K562 (cell line): ENCODE measurements at places on chromosomes 5 and 9. TPM values are rescaled to one million over a fixed set of nuclear protein-coding genes. Genes with fewer than 3 reads are reported as not detected.
A peak's percentile ranks its signal among the peaks of the same experiment; 100 is the strongest.

Gene NEUROG1
- polyA plus RNA-seq = not detected in 2 replicates

Gene DRD1
- not detected in 2 replicates for polyA plus RNA-seq

Gene SPACA9
- polyA plus RNA-seq = 0.41 and 0.71 TPM in 2 replicates

Gene PRR16
- 5.8 and 7.2 TPM in 2 replicates for polyA plus RNA-seq

Gene TRAF1
- polyA plus RNA-seq = 0.01 and 0.03 TPM in 2 replicates

- peak; percentile 29 for DNase-seq
These were observed 23.2 kb upstream of the STXBP1 start for GRCh38 chr9:127588740-127589506.

- DNase-seq = no peak
These were observed 391.0 kb upstream of the IRX2 start for GRCh38 chr5:3142261-3143027.

- no peak for DNase-seq
These were observed 64.3 kb downstream of the C9orf50 start for GRCh38 chr9:129556491-129557191.

DNA sequence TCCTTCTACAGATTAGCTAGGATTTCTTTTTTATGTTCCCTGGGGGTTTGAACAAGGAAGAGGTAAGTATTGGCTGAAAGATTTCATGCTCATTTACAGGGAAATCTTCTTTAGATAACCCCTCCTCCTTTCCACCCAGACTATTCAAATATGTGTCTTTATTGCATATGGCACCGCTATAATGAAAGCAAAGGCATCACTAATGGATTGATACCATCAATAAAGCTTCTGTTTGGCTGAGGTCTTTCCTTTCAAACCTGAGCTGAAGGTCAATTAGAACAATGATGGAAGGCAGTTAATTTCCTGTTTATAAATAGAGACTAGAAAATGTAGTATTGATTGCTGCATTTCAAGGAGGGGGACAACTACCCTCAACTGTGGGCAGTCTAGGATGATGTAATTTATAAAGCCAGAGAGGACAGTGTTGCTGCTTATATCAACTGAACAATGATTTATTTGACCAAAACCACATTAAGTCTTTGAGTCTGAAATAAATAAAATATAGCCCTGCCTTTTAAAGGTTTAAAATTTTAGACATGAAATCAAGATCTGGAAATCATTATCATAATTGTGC is 132.9 kb downstream of the SGCD start:
- DNase-seq = no peak

DNA sequence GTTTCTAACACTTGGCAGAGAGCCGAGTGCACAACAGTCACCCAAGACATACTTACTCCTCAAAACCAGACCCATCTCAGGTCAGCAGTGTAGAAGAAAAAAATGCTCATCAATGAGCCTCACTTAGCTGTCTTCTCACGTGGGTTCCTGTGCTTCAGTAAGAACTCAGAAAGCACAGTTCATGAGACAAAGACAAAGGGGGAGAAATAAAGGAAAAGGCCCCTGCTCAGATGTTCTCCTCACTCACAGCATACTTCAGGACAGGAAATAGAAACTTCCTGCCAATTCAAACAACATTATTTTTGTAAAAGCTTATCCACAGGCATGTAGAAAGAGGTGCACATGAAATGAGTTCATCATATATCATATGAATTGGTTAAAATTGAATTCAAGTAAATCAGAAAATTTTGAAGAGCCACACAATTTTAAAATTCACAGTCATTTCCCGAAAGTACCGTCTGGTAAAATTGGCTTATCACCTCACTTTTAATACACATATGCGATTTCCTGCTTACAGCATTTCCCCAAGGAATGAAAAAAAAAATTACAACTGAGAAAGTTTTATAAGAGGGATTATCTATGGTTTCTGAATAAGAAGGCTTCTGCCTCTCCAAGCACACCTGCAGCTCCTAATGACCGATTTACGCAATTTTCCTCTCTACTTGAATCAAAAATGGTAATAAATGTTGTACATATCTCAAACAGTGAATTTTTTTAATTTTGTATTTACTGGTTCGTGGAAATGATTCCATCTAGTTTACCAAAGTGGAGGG is 328.3 kb downstream of the TMEM167A start:
- no peak for DNase-seq

GRCh38 chr5:125041798-125042197 is 295.4 kb upstream of the ZNF608 start:
- DNase-seq = no peak

- DNase-seq = no peak
These were observed 528.1 kb upstream of the KLF4 start for GRCh38 chr9:108017671-108018070.

GRCh38 chr5:114055318-114056184 is 306.3 kb upstream of the KCNN2 start:
- no peak for DNase-seq

DNA sequence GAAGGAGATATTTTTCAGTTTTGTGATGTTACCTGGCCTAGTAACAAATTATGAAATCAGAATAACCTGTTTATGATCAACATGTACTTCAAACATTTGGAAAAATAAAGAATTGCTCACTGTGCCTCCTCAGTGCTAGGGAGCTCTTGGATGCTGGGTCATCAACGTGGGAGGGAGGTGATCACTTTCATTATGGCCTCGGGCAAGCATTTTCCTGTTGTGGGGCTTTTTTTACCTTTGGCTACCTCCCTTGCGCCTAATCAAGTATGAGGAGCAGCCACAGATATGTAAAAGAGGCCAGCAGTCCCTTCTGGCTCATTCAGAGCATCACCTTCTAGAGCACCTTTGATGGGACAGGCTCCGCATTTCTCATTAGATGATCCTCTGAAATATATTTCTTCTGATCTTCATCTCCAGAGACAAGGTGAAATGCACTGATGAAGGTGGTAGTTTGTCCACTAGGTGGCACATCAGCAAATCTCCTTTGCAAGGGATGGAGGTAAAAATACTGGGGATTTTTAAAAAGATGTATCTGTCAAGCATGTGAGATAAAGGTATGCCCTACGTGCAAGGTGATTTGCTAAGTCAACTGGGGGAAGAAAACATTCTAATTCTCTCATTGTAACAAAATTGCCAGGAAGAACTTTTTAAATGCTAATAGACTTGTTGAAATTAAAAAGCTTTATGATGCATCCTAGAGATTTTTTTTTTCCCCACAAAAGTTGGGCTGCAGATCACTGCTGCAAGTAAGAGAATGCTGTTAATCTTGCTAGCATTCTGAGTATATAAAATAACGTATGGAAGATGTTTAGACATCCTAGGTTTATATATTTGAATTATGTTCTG is 218.2 kb downstream of the MAST4 start:
- DNase-seq = peak; percentile 52

- DNase-seq = no peak
These were observed 43.3 kb upstream of the NDFIP1 start for GRCh38 chr5:142065273-142065672.

DNA sequence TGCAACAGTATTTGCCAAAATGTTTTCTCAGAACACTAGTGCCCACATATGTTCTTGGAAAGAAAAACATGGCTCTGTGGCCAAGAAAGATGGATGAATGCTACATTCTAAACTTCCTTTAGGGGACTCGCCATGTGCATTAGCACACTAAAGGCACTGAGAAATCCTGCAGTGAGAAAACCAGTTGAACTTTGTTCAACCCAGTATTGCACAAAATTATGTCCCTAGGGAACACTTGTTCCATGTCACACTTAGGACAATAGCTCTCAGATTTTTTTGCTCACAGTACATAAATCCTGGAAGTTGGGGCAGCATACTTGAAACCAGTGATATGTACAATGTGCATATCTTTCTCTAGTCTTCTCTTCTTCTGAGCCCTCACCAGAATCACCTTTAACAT is 96.6 kb downstream of the ADRB2 start:
- no peak for DNase-seq

DNA sequence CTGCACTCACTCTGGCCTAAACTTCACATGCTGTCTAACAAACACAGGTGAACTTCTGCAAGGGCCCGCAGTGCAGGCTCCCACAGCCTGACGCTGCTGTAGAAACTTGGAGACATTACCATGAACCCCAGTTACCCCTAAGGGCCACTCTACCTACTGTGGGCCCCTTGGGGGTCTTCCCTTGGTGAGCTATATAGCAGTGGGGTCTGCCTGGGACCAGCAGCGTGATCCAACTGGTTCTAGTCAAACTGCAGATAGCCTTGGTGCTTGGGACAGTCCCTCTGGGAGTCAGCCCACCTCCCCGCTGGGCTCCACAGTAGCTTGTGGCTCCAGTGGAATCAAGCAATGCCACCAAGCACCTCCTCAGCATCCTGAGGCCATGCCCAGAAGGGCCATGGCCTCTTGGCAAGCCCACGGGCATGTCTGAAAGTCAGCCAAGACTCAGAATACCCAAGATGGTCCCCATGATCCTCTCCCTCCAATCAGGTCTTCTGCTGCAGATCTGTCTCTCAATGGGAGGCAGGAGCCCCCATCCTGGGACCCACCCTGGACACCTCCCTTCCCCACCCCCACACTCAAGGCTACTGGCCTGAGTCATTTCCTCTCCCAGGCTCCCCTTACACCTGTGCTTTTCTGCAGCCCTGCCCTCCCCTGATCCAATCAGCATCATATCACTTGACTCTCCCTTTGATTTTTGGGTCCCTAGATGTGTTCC is 230.0 kb upstream of the IRX1 start:
- no peak for DNase-seq

GRCh38 chr9:106862110-106862820 is 701 bp upstream of the ZNF462 start:
- DNase-seq = no peak

DNA sequence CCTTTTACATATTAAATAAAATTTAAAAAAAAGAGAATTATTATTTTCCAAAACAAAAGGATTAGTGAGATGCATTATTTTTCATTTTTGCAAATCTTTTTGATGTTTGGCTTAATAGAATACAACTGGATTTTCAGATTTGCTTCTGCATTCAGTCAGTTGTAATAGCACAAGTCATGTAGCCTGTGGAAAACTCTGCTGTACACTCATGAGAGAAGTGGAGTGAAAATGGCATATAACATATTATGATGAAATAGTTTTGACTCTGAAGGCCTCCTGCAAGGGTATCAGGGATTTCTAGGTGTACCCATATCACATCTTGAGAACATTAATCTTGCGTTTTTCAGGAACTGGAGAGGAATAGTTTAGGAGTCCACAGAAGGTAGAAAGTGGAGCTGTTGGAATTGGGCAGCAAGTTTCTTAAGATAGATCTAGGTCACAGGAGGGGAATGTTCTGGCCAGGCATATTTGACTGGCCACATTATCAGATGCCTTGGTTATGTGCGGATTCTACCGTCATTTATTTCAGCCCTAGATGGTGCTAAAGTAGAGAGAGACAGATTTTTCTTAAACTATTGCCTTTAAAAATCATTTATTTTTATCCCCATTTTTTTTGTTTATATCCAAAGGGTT is 16.4 kb downstream of the LNPEP start:
- no peak for DNase-seq

DNA sequence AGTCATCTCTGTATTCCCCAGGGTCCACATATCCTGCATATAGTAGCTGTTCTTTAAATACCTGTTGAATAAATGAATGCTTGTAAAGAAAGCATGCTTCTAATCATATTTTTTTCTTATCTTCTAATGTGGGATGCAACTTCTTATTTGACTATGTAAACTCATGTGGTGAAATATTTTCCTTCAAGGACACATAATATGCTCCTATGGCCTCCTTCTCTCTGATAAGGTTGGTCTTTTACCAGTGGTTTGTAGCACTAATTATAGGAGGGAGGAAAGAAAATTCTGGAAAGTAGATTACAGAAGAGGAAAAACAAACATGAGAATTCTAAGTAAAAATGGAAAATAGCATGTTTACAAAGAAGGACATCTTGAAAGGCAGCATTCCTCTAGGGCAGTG is 28.6 kb upstream of the C5orf63 start:
- DNase-seq = no peak

DNA sequence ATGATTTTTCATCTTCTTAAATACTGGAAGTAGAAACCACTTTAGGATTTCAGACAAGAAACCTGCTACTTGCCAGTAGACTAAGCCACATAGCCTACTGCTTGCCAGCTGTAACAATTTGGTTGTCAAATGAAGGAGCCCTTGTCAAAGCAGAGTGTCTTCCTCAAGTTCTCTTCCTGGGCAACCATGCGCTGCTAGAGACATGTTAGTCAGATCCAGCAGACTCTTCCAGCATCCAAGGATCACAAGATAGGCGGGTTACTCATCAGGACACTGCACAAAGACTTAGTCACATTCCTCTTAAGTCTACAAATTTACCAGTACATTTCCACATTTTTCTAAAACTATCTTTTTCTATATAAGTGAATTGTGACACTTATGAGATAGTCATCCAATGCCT is 24.4 kb downstream of the SKIC3 start:
- no peak for DNase-seq

DNA sequence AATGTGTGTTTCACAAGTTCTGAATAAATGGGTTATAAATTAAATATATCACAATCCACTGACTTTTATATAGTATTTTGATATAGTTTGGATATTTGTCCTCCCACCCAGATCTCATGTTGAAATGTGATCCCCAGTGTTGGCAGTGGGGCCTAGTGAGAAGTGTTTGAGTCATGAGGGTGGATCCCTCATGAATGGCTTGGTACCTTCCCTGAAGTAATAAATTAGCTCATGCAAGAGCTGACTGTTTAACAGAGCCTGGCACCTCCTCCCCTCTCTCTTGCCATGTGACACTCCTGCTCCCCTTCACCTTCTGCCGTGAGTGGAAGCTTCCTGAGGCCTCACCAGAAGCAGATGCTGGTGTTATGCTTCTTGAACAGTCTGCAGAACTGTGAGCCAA is 127.9 kb upstream of the PALM2AKAP2 start:
- no peak for DNase-seq

GRCh38 chr9:107227774-107228173 is 55.3 kb upstream of the RAD23B start:
- no peak for DNase-seq

DNA sequence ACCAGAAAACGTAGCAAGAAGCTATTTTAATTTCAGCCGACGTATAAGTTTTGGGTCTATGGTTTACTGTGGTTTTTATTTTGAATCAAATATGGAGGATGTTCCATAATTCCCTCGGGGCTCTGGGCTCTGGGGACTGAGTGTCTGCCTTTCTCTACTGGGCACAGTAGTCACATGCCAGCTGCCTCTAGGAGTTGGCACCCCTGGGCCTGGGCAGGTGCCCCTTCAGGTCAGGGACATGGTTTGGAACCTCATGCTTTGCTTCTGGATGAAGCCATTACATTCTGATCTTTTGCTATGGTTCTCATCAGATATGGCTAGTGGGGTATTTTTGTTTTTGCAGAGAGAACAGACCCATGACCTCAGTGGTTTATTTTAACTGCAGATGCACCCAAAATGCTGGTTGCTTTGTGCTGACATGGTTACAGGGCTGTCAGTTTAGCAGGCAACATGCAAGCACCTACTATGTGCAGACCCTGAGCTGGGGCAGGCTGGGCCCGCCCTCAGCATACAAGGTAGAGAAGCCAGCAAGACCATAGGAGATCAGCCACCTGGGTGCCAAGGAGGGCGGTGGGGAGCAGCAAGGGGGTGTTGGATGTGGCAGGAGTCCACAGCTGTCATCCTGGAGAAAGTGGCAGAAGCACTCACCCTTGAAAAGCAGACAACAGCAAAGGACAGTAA is 54.5 kb upstream of the PSD2 start:
- no peak for DNase-seq

DNA sequence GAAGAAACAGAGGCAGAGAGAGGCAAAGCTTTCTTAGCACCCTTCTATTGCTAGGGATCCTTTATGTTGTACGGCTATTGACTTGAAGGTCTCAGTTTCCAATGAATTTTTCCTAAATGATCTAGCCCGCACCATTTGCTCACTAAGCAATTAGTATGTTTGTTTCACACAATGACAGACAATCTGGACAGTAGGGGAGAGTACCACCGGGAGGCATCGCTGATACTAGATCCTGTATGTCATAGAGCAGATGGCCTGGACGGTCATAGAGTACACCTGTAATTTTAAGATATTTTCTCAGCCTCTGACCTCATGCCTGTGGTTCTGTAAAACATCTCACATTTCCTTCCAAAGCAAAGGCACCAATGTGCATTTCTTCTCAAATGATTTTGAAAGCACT is 194.3 kb downstream of the TLE4 start:
- no peak for DNase-seq
